Stimulated activated CD8-positive, alpha-beta memory T cell treated with anti-CD3 and anti-CD28 coated beads, Interleukin-7, amount 100 ng/mL, for 24 hours (primary cell): ENCODE measurements at places on chromosomes 11 and 22.

- DNase-seq: no peak
These were observed 38.2 kb downstream of the SYTL2 start for GRCh38 chr11:85772695-85773094.

GRCh38 chr11:2148595-2148994, 9.4 kb upstream of the IGF2 start:
- DNase-seq: no peak

- no peak for DNase-seq
These were observed 41.7 kb downstream of the MOB2 start for GRCh38 chr11:1444823-1445422.

DNA sequence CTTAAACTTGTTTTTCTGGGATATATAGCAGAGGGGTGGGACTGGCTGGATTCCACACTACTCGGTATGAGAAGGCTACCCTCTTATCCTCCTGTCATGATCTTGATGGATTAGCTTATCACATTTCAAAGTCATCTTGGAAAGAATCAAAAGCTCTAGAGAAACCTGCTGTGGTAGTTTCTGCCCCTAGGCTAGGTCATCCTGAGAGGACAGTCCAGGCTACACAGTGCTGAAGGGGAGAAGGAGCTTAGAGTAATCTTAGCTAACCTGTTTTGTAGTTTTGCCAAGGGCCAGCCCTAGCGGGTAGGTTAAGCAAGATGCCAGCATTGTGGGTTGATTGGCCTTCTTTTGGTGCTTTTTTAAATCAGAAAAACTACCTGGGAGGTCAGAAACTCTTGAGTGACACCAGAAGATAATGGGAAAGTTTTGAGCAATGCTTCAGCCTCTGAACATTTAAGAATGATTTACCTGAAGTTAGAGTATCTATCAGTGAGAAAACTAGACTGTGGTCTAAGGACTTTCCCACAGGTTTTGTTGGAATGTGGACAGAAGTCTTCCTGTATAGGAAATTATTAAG, 21.3 kb downstream of the PIWIL4 start:
- no peak for DNase-seq

- no peak for DNase-seq
These were observed 174.2 kb upstream of the DDI1 start for GRCh38 chr11:103862094-103862801.

- no peak for DNase-seq
These were observed 836 bp upstream of the RBM4 start for GRCh38 chr11:66637557-66638176.
